Cerebellum (tissue), 4 donors: ENCODE measurements at places on chromosomes 5 and 9. TPM values are rescaled to one million over a fixed set of nuclear protein-coding genes. Genes with fewer than 3 reads are reported as not detected.

DNA sequence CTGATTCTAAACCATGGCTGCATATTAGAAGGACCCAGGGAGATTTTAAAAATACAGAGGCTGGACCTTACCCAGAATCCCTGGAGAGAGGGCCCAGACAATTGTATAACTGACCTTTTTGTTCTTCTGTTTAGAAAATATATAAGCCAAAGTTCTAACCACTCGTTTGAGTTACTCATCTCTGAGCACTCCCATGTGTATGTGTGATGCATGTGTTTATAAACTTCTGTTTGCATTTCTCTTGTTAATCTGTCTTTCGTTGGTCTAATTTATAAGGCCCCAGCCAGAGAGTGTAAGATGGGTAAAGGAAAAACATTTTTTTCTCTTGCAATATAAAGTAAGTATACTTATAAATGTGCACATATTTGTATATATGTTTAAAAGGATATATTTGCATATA lies 443.9 kb downstream of the ZNF608 start:
- DNase-seq: no peak

- DNase-seq: no peak
These were observed 79.0 kb downstream of the MRPS30 start for GRCh38 chr5:44887722-44888121.

DNA sequence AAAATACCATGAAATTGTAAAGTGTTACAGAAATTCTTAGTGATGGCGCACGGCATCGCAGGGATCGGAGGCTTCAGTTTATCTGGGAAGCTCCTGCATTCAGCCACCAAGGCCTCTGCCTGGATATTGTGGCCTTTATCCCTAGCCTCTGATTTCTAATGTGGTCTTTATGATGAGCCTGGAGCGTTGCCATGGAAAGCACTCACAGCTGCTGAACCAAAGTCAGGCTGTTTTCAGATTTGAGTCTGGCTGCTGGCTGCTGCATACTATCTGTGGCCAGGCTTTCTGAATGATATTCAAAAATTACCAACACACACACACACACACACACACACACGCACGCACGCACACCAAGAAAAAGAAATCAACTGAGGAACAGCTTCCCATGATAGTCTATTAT lies 101.1 kb upstream of the ZNF366 start:
- DNase-seq: no peak

- peak; percentile 80 for DNase-seq
These were observed 39.1 kb downstream of the ANGPTL2 start for GRCh38 chr9:127083138-127083980.

The REEP5 gene
- total RNA-seq: 49.7 TPM

The C9orf153 gene
- 1.6 TPM for total RNA-seq

The PHYHD1 gene
- total RNA-seq: 1.1 TPM
